ENCODE measurements at places on chromosomes 5 and 9.

DNA sequence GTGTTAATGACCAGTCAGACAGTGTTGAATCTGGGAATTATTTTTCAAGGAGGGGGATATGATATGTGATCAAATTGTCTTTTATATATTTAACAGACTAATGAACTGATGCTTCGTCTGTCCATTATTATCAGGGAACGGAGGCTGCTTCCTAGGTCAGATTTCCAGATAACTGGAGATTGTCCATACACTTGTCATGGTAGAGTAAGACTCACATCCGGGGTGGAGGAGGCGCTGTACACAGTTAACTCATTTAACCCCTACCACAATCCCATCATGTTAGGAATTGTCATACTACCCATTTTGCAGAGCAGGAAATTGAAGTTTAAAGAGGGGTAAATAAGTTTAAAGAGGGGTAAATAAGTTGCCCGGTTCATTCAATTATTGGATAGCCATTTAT, 55.9 kb downstream of the ARHGAP26 start:
- DNase-seq = no peak

DNA sequence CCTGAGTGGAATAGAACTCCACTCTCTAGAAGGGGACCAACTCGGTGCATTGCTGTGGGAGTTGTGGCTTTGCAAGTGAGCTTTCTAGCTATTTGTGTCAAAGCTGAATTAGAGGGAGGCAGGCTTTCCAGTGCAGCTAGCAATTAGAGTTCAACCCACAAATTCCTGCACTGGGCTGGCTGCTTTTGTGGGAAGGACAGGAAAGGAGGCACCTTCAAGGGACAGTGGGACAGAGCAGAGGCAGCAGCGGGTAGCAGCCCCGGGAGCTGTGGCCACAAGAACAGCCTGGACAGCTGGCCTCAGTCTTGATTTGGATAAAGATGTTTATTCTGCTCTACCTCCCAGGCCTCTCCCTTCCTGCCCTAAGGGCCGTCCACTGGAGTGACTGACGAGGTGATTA, 83.7 kb upstream of the SLIT3 start:
- no peak for DNase-seq

GRCh38 chr9:136831720-136832104, 10.6 kb upstream of the AJM1 start:
- DNase-seq = no peak

DNA sequence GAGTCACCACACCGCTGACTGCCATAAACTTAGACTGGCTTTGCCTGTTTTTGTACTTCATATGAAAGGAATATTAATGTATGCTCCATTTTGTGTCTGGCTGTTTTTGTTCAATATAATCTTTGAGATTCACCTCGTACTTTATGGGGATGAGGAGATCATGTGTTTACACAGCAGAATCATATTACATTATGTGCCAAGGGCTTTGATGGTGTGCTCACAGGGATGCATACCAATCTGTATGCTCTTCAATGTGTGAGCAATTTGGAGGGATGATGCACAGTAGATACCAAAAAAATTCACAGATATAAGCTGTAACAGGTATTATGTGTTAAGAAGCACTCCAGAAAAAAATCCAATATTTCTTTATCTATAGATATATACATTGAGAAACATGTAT, 113.7 kb downstream of the GABRB2 start:
- no peak for DNase-seq

GRCh38 chr9:123417289-123418051, 61.5 kb downstream of the CRB2 start:
- DNase-seq = no peak

DNA sequence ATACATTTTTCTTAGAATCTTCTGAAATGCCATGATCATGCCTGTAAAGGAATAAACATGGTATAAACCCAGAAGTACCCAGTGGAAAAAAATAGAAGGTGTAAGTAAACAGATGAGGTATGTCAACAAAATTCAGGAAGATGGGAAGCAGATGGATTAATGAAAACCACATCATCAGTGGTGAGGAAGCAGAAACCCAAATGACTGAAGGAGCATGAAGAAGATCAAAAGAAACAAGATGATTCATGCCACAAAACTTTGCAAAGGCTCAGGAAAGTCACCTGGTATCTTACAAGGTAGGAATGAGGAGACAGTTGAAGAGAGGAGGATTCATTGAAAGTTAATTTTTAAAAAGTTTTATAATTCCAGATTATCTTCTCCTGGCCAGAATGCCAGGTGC, 132.8 kb upstream of the PAPPA start:
- DNase-seq = no peak

GRCh38 chr9:2014696-2015580, at the start of gene SMARCA2:
Gene SMARCA2 (plus strand): TSS chr9:2015347. CDS start chr9:2029023, 13,676 bp downstream.
- peak; percentile 73 for DNase-seq

DNA sequence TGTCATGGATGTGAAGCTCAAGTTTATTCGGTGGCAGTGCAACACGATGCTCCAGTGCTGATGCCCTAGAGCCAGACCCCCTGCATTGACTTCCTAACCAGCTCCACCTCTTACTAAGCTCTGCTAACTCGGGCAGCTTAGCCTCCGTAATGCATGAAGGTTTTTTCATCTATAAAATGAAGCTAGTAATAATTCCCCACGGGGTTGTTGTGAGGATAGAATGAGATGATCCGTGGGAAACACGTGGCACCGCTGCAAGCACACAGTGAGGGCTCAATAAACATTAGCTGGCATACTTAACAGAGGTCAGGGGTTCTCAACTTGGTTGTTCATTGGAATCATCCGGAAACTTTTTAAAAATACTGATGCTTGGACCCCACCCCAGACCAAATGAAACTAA, 6.8 kb downstream of the ENC1 start:
- DNase-seq = no peak

DNA sequence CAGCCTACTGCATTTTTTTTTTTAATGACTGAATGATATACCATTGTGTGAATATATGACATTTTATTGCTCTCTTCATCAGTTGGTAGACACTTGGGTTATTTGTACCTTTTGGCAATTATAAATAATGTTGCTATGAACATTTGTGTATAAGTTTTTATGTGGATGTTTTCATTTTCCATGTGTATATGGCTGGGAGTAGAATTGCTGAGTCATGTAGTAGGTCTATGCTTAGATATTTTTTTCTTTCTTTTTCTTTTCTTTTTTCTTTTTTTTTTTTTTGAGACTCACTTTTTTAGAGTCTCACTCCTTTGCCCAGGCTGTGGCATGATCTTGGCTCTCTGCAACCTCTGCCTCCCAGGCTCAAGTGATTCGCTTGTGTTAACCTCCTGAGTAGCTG, 32.9 kb upstream of the FAM120AOS start:
- no peak for DNase-seq

DNA sequence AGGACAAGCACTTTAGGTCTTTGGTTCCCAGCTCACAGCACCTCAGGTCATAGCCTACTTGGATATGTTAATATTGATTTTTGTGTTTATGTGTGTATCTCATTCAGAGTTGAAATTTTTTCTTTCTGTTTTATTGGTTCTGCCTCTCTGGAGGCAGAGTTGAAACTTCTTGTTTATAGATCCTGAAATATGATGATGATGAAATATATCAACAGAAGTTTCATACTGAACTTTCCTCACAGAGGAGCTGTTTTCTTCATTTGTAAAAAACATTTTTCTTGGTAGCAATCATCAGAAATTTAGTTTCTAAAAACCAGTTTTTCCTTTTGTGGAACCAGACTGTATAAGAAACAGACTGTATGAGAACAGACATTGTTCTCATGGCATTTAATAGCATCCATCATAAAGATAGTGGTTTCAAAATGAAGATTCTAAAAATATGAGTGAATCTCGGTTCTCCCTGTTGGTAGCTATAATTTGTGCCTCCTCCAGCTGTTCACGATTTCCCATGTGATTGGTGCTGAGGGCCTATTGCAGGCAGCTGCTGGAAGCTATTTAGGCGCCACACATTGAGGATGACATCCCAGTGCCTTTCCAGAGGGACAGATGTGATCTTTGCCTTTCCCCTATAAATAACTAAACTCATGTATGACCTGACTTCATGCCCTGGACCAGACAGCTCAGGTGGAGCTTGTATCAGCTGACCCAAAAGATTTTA, 39.5 kb upstream of the CFAP157 start:
- DNase-seq = no peak

- DNase-seq = peak; percentile 25
Observed at GRCh38 chr9:109166771-109167601, at the start of gene FRRS1L. Gene FRRS1L (minus strand): TSS chr9:109167249. CDS start chr9:109167138, 111 bp downstream.

DNA sequence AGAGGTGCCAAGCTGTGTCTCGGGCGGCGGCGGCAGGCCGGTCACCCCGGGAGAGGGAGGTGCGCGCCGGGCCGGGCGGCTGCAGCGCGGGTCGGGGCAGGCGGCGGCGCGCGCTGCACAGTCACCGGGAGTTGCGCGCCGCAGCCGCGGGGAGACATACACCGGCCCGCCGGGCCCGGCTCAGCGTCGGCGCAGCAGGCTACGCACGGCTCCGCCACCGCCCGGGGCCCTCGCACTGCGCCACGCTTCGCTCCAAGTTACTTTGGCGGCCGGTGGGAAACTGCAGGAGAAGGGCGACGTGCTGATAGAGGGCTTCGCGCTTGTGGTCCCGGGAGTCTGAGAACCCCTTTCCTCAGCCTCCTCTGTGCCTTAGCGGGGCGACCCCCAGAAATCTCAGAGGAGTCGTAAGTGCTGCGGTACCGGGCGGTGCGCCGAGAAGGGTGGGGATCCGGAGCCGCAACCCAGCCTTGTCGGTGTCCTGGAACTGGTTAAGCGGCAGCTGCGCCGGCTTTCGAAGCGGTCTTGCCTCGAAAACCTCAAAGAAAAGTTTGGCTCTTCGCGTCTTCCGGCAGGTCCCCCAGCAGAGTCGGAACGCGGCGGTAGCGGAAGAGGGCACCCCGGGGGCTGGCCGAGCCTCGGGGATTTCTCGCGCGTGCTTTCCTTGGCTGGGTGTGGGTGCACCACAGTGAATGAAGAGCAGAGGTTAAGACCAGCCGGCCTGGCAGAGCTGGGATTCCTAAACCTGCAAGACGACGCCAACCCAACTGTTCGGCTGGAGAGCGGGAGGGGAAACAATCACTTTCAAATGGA, at the start of gene EFNA5:
Gene EFNA5 (minus strand): TSS at position 6 of the 810 bp plus-strand sequence.
- peak; percentile 13 for DNase-seq

DNA sequence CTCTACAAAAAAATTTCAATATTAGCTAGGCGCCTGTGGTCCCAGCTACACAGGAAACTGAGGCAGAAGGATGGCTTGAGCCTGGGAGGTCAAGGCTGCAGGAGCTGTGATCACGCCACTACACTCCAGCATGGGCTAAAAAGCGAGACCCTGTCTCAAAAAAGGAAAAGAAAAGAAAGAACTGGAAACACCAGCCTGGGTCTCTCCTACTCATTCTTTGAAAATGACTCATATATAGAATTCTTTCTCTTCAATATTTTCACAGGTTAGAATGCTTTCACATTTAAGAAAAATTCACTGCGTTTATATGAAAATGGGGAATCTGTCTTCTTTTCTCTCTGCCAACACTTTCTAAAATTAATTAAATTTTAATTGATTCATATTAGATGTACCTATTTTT, 115.6 kb downstream of the TRPM6 start:
- no peak for DNase-seq

- no peak for DNase-seq
Observed at GRCh38 chr5:134127376-134127861, 12.9 kb downstream of the TCF7 start.

Measured in NCI-H510A (cell line).